Activated effector memory CD4-positive, alpha-beta T cell treated with Interleukin-2 at 50 U/mL for 16 hours (primary cell): ENCODE measurements at places on chromosomes 4 and X.

GRCh38 chr4:119271361-119272085 lies 50.4 kb downstream of the FABP2 start:
- DNase-seq: no peak

DNA sequence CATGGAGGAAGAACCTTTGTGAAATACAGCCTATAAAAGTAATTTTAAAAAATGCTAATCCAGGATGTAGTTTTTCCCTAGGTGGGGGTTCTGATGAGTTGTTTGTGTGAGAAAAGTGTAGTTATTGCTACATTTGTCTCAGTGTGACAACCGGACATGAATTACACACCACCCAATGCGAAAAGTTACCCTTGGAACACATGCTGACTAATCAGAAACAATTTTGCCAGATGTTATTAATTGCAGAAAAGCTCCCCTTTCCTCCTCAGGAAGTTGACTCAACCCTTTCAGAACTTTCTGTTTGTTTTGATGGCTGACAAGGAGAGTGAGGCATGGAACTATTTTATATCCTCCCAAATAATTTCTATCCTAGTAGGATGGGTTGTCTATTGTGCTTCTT lies 38.1 kb upstream of the EDA2R start:
- DNase-seq: no peak

DNA sequence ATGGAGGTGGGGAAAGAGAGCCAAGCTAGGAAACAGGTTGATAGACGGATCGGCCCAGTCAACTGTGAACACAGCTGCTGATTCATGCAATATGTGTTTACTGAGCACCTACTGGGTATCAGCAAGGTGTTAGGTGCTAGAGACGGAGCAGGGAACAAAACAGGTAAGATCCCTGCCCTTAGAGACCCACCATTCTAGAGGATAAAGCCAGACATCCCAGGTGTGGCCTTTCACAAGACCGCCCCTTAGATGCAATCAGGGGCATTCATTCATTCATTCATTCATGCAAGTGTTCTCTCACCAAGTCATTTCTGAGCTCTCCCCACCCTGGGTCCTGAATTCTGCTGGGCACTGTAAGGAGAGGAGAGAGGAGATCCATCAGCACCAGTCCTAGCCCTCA lies 20.2 kb upstream of the MTM1 start:
- no peak for DNase-seq

DNA sequence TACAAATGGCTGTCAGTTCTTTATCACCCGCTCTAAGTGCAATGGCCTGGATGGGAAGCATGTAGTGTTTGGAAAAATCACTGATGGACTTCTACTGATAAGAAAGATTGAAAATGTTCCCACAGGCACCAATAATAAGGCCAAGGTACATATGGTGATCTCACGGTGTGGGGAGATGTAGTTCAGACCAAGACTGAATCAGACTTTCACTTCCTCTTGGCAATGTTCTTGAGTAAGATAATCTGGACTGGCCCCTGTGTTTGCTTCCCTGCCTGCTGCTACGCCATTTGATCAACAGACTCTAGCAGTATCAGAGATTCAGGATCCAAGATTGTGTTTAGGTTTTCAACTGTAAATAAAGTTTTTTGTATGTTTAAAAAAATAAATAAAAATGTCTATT lies 682.2 kb upstream of the AMOT start:
- no peak for DNase-seq

DNA sequence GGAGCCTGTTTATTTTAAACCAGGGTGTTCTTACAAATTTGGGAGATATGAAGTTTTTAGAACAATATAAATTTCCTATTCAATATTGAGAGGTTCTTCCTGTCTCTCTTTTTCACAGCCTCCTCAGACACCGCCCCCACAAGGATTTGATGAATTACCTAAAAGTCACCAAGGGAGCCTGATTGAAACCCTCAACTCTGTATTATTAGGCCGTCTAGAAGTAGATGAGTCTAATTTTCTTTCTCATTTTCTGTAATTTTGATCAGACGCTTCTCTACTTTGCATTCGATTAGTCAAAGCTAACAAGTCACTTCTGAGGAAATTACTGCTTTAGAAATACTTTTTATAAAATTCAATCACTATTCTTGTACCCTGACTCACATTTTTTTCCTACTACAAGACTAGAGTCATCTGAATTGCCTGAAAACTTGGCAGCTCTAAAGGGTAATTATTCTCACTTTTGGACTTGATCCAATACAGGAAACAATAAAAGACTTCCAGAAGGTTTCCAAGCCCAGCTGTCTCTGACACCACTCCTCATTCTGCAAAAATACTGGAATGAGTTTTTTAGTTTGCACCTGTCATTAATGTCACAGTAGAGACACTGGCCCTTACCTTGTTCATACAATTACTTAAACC lies 111.2 kb downstream of the ELOVL6 start:
- DNase-seq: no peak

GRCh38 chrX:39156051-39156450 lies 354.8 kb downstream of the MID1IP1 start:
- DNase-seq: no peak

GRCh38 chr4:71288875-71289274 lies 49.9 kb upstream of the SLC4A4 start:
- no peak for DNase-seq

- DNase-seq: no peak
Measured at GRCh38 chrX:10159145-10159468, 2.3 kb downstream of the CLCN4 start.

GRCh38 chr4:145234091-145234706 lies 53.8 kb upstream of the OTUD4 start:
- no peak for DNase-seq

DNA sequence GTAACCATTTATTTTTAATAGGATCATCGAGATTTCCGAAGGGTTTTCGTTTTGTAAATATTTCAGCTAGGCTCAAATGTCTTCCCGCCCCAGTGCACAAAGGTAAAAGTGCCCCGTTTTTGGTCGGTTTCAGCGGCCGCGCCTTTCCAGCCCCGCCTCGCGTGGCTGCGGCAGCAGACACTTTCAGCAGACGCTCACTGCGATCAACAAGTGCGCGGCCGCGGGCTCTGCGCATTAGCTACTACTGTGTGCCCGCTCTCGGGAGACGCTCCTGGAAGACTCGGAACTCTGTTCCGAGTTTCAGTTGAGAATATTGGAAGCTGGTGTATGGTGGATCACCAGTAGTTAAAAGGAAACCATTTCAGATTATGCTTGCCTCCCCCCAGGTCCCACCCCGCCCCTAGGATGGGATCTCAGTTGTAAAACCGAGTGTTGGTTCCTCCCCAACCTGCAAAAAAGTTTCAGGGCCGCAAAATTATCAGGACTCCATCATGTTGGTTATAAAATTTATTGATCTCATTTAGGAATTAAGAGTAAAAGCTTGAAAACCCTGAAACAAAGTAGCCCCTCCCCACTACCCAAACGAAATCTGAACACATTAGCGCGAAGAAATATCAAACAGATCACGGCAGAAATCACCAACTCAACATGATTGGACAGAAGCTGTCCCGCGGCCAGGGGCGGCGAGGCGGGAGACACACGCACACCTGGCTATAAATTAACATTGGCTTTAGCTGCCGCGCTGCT lies 2.2 kb downstream of the SOX3 start:
- DNase-seq: no peak

DNA sequence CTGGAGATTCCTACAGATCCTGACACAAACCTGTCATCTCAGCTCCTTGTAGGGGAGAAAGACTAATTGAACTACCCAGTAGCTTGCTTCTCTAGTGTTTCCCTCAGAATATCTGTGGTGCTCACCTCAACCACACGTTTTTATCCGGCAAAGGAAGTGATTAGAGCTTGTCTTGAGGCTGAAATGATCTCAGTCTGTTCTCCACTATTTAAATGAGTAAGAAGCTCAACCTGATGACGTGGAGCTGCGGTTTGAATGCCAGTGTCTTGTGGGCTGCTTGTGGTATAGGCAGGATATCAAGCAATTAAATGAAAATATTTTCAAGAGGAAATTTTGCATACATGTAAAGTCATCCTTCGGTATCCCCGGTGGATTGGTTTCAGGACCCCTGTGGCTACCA lies 270.2 kb downstream of the TLL1 start:
- DNase-seq: no peak

GRCh38 chr4:110702326-110702725 lies 79.4 kb upstream of the PITX2 start:
- no peak for DNase-seq

- no peak for DNase-seq
Measured at GRCh38 chr4:123092586-123092985, 170.2 kb upstream of the NUDT6 start.

- no peak for DNase-seq
Measured at GRCh38 chr4:67550451-67550850, 5.1 kb upstream of the CENPC start.

DNA sequence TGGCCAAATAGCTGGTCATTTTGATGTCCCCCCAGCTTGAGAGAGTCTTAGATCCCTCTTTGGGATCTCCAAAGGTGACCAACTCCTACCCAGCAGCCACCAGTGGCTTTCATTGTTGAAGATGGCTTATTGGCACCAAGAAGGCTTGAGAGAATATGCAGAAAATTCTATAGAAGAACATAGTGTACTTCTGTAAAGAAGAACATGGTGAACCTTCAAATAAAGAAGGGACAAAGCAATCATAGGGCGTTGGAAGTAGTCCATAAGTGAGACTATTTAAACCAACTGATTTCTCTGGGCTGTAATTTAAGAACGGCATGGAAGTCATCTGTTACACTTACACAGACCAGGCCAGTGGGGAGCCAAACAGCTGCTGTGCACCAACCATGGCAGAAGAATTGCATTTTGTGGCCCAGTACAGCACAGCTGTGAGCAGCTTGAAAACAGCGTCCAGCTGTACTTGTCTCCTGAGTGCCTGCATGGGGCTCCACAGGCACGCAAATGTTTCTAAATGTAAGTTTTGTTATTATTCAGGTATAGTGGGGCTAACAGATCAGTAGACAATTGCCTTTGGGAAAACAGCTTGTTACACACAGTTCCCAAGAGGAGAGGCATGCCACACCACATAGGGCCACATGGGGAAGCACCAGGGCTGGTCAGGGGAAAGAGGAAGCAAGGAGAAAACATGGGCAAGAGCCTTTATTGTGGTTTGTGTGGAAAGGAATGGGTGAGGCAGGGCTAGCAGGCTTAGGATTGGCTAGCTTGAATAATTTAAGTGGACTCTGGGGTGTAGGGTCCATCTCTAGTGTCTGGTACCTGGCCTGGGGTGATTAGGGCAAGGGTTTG lies 125.0 kb downstream of the ARHGAP6 start:
- no peak for DNase-seq

- no peak for DNase-seq
Measured at GRCh38 chr4:75919920-75920319, 17.7 kb upstream of the PPEF2 start.

DNA sequence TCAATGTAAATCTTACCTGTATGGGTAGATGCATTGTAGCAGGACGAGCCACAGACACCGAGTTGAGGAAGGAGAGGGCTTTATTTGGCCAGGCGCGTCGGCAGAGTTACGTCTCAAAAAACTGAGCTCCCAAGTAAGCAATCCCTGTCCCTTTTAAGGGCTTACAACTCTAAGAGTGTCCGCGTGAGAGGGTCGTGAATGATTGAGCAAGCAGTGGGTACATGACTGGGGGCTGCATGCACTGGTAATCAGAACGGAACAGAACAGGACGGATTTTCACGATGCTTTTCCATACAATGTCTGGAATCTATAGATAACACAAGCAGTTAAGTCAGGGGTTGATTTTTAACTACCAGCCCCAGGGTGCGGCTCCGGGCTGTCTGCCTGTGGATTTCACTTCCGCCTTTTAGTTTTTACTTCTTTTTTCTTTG lies 524.9 kb upstream of the HTR2C start:
- DNase-seq: no peak

DNA sequence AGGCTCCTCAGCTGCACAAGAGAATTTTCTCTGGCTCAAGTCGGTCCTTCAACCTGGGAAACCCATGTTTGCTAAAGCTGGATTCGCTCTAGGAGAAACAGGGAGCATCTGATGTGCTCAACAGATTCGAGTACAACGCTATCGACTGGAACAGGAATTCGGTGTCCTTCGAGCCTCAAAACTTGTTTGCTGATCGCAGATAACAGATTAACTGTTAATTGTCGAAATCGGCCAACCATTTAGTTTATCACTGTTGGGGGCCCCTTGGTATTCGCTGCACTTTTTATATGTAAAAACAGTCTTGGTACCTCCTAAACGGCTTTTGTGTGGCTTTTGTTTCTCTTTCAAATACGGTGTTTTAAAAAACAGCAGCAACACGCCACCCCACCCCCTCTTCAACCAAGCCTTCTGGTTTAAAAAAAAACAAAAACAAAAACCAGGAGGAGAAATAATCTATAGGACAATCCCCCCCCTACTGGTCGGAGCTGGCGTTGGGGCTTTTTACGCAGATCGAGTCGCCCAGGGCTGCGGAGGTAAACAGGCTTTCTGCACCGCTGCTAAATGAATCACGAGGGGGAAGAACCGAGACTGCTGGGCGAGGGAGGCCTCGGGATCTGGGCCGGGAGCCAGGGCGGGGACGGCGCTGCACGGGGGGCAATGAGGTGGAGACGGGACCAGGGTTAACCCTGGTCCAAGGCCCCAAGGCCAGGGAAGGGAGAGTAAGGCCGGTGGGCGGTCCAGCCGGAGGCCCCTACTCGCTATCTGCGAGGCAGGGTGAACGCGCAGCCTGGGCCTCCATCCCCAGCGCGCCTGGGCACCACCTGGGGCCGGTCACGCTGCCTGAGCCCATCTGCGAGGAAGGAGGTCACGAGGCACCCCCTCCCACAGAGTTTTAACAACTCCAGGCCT lies 71.7 kb upstream of the BCOR start:
- peak; percentile 69 for DNase-seq

DNA sequence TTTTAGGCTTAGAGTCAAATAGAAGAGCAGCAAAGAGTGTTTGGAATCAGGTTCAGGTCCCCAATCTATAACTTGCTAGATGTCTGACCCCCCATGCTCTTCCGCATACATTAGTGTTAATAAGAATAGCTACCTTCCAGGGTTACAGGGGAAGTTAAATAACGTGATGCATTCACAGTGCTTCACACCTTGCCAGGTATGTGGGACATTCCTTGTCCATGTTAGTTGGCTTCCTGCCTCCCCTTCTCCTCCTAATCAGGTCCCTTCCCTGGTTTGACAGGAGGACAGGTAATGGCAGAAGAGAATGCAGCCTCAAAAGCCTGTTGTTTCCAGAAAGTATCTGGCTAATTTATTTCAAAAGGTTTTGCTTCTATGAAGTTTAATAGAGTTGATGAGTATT lies 248.7 kb downstream of the MID1IP1 start:
- no peak for DNase-seq

GRCh38 chrX:32016195-32016594 lies 944.4 kb upstream of the FTHL17 start:
- no peak for DNase-seq

GRCh38 chrX:153450949-153451277 lies 5.1 kb upstream of the TREX2 start:
- no peak for DNase-seq

GRCh38 chr4:183987987-183988392 lies 82.9 kb downstream of the STOX2 start:
- no peak for DNase-seq

- no peak for DNase-seq
Measured at GRCh38 chr4:11183356-11183740, 245.3 kb downstream of the HS3ST1 start.
